Calu3 (cell line): ENCODE measurements at places on chromosomes 5 and 9. TPM values are rescaled to one million over a fixed set of nuclear protein-coding genes. Genes with fewer than 3 reads are reported as not detected.

- no peaks in the 10 kb centered on the region for H3K36me3 ChIP-seq
- no peaks in the 10 kb centered on the region for H3K4me1 ChIP-seq
- DNase-seq = no peak
- H3K27me3 ChIP-seq = no peaks in the 10 kb centered on the region
- H3K27ac ChIP-seq = no peak overlapping the region
Measured at GRCh38 chr9:125906893-125907292, 159.7 kb downstream of the PBX3 start.

GRCh38 chr5:173435447-173435846 lies 107.2 kb upstream of the STC2 start:
- H3K4me3 ChIP-seq = no peak overlapping the region
- peaks cover 13% of the 10 kb centered on the region for H3K27me3 ChIP-seq
- H3K4me1 ChIP-seq = peaks cover 15% of the 10 kb centered on the region
- no peaks in the 10 kb centered on the region for H3K36me3 ChIP-seq
- H3K27ac ChIP-seq = no peak overlapping the region
- DNase-seq = no peak

DNA sequence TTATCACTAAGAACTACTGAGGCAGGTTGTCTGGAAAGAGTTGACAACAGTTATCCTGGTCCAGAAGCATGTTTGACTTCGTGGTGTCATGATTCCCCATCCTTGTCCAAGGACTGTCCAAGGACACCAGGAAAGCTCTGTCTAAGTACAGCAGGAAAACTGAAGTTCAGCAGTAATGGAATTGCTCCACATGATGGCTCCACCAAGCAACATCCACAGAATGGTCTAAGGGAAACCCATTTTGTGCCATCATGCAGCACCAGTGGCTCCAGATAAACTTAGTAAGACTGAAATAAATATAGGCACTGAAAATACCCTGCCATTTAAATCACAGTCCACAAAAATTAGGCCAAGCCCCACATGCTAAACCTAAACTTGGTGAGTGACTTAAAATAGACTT lies 192.8 kb downstream of the CDH18 start:
- no peak for DNase-seq
- no peaks in the 10 kb centered on the region for H3K27me3 ChIP-seq
- H3K4me3 ChIP-seq = no peak overlapping the region
- H3K4me1 ChIP-seq = peaks cover 8% of the 10 kb centered on the region
- no peaks in the 10 kb centered on the region for H3K36me3 ChIP-seq

DNA sequence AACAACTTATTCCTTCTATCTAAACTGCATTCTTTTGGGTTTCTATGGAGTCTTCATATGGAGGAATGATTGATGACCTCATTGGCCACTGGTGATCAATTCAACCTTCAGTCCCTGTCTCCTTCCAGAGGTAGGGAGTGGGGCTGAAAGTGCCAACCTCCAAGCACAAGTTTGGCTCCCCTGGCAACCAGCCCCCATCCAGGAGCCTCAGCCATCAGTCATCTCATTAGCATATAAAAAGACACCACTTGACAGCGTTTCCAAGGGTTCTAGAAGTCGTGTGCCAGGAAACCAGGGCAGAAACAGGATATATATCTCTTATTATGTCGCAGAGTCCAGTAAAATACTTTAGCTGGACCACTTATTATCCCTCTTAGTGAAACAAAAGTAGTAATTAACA lies 9.8 kb downstream of the SLC31A2 start:
- no peak overlapping the region for H3K27ac ChIP-seq
- no peaks in the 10 kb centered on the region for H3K4me1 ChIP-seq
- H3K27me3 ChIP-seq = no peaks in the 10 kb centered on the region
- H3K36me3 ChIP-seq = peaks cover 10% of the 10 kb centered on the region

DNA sequence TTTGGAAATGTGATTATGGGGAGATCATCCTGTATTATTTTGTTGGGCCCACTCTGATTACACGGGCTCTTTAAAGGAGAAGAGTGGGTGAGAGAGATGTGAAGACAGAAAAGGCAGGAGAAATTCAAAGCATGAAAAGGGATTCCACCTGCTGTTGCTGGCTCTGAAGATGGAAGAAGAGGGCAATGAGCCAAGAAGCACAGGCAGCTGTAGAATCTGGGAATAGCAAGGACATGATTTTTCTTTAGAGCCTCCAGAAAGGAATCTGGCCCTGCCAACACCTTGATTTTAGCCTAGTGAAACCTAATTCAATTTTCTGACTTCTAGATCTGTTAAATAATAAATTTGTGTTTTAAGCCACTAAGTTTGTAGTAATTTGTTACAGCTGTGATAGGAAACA lies 11.3 kb downstream of the C9 start:
- no peak overlapping the region for H3K27ac ChIP-seq
- DNase-seq = no peak
- H3K4me3 ChIP-seq = no peak overlapping the region
- no peaks in the 10 kb centered on the region for H3K36me3 ChIP-seq

- H3K27me3 ChIP-seq = no peaks in the 10 kb centered on the region
- H3K36me3 ChIP-seq = peaks cover 74% of the 10 kb centered on the region
- no peak overlapping the region for H3K4me3 ChIP-seq
- DNase-seq = no peak
Measured at GRCh38 chr5:138936225-138936967, 61.3 kb upstream of the LRRTM2 start.

- no peak overlapping the region for H3K4me3 ChIP-seq
- no peaks in the 10 kb centered on the region for H3K36me3 ChIP-seq
- peak; percentile 63 for DNase-seq
- H3K4me1 ChIP-seq = no peaks in the 10 kb centered on the region
- H3K27me3 ChIP-seq = peaks cover 50% of the 10 kb centered on the region
Measured at GRCh38 chr9:124110307-124110915, 98.8 kb downstream of the LHX2 start.

- H3K27ac ChIP-seq = no peak overlapping the region
- no peak overlapping the region for H3K4me3 ChIP-seq
- H3K4me1 ChIP-seq = no peaks in the 10 kb centered on the region
- no peak for DNase-seq
- H3K36me3 ChIP-seq = no peaks in the 10 kb centered on the region
Measured at GRCh38 chr5:173915310-173916014, 27.3 kb downstream of the CPEB4 start.

- no peak overlapping the region for H3K4me3 ChIP-seq
- no peak overlapping the region for H3K27ac ChIP-seq
- no peaks in the 10 kb centered on the region for H3K27me3 ChIP-seq
- no peak for DNase-seq
- no peaks in the 10 kb centered on the region for H3K4me1 ChIP-seq
Measured at GRCh38 chr5:80238097-80238496, 17.8 kb downstream of the SERINC5 start.

DNA sequence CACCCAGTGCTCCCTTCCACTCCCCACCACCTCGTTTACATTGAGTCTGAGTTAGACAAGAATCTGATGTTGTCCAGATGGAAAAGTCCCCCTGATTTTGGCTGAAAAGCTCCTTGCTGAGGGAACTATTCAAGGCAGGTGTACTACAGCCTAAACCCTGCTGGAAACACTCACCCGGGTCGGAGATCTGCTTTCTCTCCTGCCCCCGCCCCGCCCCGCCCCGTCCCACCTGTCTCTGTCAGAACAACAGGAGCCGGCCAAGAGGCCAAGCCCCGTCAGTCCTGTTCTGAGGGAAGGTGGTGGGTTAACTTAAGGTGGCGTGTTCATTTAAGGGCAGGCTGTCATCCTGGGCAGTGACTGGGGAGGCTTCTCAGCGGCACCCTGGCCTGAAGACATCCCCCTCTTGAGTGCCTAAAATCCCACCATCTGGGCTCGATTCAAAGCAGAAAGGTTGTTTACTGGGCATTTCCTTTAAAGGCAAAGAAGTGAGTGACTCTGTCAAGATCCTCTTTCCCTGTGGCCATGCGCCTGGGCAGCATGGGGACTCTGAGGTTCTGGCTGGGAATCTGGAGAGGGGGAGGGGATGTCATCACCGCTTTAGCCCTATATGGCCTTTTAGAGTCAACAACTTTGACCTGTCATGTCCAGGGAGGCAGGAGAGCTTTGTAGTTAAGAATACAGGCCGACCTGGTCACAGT lies 71.1 kb upstream of the NEURL1B start:
- no peaks in the 10 kb centered on the region for H3K36me3 ChIP-seq
- peaks cover 97% of the 10 kb centered on the region for H3K27me3 ChIP-seq
- no peak overlapping the region for H3K27ac ChIP-seq
- DNase-seq = no peak
- H3K4me1 ChIP-seq = no peaks in the 10 kb centered on the region
- H3K4me3 ChIP-seq = no peak overlapping the region

- no peaks in the 10 kb centered on the region for H3K27me3 ChIP-seq
- peak overlapping the region; percentile 43 for H3K27ac ChIP-seq
- no peak overlapping the region for H3K4me3 ChIP-seq
- no peak for DNase-seq
Measured at GRCh38 chr5:67010684-67011409, 185.8 kb downstream of the CD180 start.

GRCh38 chr5:11504886-11505193 lies 399.4 kb downstream of the CTNND2 start:
- H3K27ac ChIP-seq = no peak overlapping the region
- H3K4me1 ChIP-seq = no peaks in the 10 kb centered on the region
- no peaks in the 10 kb centered on the region for H3K36me3 ChIP-seq

DNA sequence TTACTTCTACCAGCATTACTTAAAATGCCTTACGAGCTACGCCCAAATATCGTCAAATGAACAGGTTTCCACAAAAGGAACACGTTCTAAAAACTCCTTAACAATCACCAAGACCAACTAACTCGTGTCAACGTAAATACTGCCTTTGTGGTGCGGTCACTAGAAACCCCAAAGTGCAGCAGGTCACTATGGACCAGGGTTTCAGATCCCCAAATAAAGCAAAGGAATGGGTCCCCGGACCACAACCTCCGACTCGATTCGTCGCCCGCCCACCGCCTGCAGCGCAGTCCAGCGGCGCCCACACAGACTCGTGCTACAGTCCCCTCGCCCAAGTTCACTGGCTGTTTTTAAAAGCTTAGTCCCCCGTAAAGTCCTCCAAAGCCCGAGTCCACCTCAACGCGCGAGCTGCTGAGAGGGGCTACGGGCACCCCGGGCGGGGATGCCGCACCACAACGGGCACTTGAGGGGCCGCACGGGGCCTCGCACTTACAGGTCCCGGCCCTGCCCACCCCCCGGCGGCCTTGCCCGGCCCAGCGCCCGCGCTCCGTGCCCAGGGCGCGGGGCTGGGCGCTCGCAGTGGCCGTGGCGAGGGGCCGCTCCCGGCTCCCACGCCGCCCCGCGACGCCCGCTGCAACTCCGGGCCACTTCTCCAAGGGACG lies 1.1 kb downstream of the NFIB start:
- no peaks in the 10 kb centered on the region for H3K27me3 ChIP-seq
- H3K36me3 ChIP-seq = peaks cover 65% of the 10 kb centered on the region
- DNase-seq = no peak
- peak overlapping the region; percentile 84 for H3K4me3 ChIP-seq

- H3K36me3 ChIP-seq = no peaks in the 10 kb centered on the region
- no peaks in the 10 kb centered on the region for H3K4me1 ChIP-seq
- H3K27ac ChIP-seq = no peak overlapping the region
- no peaks in the 10 kb centered on the region for H3K27me3 ChIP-seq
Measured at GRCh38 chr9:14671377-14671776, 21.9 kb downstream of the ZDHHC21 start.

DNA sequence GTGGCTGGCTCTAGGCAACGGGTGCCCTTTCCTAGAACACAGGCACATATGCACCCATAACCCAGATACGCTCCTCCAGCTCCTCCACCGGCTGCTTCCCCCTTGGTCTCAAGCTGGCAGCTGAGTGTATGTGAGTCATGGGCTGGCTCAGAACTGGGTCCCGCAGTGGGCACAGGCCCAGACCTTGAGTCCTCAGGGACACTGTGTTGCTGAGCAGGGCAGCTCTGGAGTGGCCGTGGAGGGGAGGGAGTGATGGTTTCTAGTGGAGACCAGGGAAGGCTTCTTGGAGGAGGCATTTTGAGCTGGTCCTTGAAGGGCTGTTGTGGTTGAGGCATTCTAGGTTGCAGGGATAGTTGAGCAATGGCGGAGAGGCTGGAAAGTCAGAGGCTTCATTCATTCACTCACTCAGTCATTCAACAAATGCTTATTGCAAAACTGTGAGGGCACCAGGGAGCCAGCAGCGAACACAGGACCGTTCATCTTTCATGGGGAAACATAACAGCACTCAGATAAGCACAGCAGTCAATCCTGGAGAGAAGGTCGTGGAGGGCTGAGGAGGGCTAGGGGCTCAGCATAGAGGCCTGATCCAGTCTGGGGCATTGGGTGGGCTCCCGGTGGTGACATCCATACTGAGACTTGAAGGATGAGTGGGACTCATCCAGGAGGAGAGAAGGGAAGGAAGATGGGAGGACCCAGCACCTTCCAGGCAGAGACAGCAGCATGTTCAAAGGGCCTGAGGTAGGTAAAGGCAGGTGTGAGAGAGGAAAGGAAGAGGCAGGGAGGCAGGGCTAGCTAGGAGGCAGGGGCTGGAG lies 2.4 kb downstream of the BBLN start:
- no peak for DNase-seq
- H3K36me3 ChIP-seq = peaks cover 63% of the 10 kb centered on the region
- no peaks in the 10 kb centered on the region for H3K27me3 ChIP-seq
- H3K27ac ChIP-seq = no peak overlapping the region
- no peak overlapping the region for H3K4me3 ChIP-seq

- H3K4me3 ChIP-seq = no peak overlapping the region
- no peak overlapping the region for H3K27ac ChIP-seq
- no peaks in the 10 kb centered on the region for H3K27me3 ChIP-seq
- no peaks in the 10 kb centered on the region for H3K4me1 ChIP-seq
Measured at GRCh38 chr5:129125819-129126218, 31.3 kb downstream of the ISOC1 start.

- H3K27ac ChIP-seq = no peak overlapping the region
- peaks cover 26% of the 10 kb centered on the region for H3K36me3 ChIP-seq
- peaks cover 19% of the 10 kb centered on the region for H3K4me1 ChIP-seq
- no peaks in the 10 kb centered on the region for H3K27me3 ChIP-seq
Measured at GRCh38 chr5:112923148-112923917, 1.3 kb upstream of the REEP5 start.

DNA sequence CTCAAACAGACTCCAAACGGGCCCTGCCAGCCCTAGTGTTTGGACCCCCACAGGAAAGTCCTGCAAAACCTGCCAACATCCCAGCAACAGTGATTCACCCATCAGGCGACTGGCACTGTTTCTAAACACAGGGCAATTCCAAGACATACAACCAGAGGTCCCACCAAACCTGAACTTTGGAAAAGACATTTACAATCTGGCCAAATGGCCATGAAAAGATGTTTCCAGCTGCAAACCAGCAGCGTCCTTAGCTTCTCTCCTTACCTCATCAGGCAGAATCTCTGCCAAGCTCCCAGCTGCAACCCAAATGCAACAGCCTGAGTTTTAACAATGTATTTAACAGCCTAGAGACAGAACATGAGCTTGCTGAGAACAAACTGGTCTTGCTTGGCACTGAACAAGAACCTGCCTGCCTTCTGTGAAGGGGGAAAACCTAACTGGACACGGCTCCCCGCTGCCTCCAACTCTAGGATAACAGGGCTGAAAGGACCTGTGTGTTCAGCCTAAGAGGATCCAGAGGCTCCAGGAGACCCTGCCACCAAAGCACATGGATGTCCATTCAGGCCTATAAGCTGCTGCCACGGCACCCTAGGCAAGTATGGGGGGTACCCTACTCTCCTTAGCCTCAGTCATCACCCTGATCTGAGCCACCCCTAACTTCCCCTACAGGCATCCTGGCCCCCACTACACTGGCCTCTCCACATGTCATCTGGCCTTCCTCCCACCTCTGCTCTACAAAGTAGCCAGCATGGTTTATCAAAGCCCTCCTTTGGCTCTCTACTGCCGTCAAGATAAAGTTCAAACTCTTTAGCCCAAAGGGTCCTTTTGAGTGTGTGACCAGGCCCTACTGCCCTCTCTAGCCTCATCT lies 5.6 kb downstream of the P4HA2 start:
- no peak overlapping the region for H3K4me3 ChIP-seq
- H3K27me3 ChIP-seq = no peaks in the 10 kb centered on the region
- peaks cover 12% of the 10 kb centered on the region for H3K36me3 ChIP-seq
- peaks cover 23% of the 10 kb centered on the region for H3K4me1 ChIP-seq
- H3K27ac ChIP-seq = no peak overlapping the region

Gene ARID3C
- not detected in 2 replicates for total RNA-seq

Gene TNFSF8
- not detected in 2 replicates for total RNA-seq

Gene FAM153A
- total RNA-seq = 4.3 and 8.4 TPM in 2 replicates

Gene CYSRT1
- 3.0 and 3.6 TPM in 2 replicates for total RNA-seq

Gene IL9
- total RNA-seq = not detected in 2 replicates

Gene CYLC2
- not detected in 2 replicates for total RNA-seq
